ENCODE measurements at places on chromosomes 4 and X.

DNA sequence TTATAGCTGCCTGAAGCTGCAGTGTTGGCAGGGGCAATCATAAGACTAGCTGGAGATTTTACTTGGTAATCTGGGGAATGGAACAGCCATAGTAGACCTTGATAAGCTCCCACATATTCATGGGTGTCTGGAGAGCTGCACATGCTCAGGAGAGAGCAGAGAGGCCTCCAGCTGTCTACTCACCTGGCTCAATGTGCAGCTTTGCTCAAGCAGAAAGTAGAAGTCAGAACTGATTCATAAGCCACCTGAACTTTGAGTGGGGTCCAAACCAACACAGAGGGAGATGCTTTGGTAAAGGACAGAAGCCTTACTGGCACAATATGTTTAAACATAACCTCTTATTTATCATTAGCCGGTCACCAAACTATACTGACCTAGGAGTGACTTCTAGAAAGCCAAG lies 54.4 kb downstream of the KDM6A start:
- no peak for DNase-seq

DNA sequence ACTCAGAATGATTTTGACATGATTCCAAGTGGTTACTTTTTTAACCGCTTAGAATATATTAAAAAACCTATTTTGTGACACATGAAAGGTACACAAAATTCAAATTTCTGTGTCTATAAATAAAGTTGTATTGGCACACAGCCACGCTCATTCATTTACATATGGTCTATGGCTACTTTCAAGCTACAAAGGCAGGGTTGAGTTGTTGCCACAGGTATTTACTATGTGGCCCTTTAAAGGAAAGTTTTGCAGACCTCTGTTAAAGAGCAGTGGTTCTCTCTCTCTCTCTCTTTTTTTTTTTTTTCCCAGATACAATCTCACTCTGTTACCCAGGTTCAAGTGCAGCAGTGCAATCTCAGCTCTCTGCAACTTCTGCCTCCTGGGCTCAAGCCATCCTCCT lies 23.0 kb downstream of the GPM6B start:
- no peak for DNase-seq

- peak; percentile 86 for DNase-seq
Observed at GRCh38 chrX:119685225-119686066, 7.5 kb downstream of the SEPTIN6 start.

- DNase-seq: peak; percentile 3
Observed at GRCh38 chrX:121050781-121051180, 3.4 kb downstream of the GLUD2 start.

GRCh38 chr4:177419434-177419833 lies 22.8 kb downstream of the AGA start:
- DNase-seq: no peak

DNA sequence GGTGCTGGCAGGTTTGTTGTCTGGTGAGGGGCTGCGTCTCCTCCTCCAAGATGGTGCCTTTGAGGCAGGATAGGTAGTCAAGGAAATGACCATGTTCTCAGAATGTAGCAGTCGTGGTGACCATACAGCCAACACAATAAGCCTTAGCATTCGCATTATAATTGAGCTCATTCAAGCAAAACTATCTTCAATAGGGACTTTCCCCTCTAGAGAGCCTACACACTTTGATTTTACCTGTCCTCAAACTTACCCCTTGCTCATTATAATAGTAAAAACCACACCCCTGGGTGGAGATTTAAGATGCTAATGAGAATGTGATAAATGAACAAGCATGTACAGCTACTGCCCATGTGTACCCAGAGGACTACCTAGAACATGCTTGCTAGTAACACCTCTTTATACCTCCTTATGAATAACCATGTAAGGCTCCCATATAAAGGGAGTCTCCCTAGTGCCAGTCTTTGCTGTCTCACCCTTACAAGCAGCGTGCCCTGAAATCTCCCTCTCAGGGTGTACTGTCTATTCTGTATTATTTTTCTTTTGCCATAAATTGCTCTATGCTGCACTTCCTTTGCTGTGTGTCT lies 48.2 kb downstream of the FGFBP1 start:
- no peak for DNase-seq

- DNase-seq: peak; percentile 48
Observed at GRCh38 chr4:120922381-120923206, at the start of gene PRDM5. PRDM5 (minus strand) TSS chr4:120922726; CDS start chr4:120922608, 118 bp downstream.

DNA sequence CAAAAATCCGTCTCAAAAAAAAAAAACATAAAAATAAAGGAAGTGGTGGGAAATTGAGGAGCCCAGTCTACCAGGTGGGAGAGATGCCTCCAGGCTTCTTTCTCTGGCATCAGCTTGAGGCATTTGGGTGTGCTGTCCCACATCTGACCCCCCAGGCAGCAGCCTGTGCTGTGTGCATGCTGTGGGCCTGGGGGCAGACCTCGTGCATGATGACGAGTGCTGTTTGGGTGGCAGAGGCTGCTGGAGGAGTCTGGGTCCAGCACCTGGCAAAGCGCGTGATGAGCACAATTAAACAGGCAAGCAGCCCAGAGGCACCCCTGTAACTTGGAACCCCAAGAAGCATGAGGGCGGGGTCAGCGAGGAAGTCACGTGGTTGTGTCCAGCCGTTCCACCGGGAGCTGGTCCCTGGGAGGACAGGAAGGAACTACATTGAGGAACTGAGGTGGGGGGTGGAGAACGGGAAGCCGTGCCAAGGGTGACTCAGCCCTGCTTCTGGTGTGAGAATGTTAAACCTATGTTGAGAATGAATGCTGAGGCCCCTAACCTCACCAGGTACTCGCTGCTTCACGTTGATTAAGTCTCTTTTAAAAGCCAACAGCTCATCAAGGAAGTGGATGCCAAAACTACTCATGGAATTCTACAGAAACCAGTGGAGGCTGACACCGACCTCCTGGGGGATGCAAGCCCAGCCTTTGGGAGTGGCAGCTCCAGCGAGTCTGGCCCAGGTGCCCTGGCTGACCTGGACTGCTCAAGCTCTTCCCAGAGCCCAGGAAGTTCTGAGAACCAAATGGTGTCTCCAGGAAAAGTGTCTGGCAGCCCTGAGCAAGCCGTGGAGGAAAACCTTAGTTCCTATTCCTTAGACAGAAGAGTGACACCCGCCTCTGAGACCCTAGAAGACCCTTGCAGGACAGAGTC lies 6.1 kb downstream of the TACC3 start:
- no peak for DNase-seq

GRCh38 chrX:144586756-144587155 lies 660.5 kb upstream of the SPANXN1 start:
- no peak for DNase-seq

GRCh38 chr4:153222707-153223426 lies 18.6 kb downstream of the TRIM2 start:
- peak; percentile 78 for DNase-seq

DNA sequence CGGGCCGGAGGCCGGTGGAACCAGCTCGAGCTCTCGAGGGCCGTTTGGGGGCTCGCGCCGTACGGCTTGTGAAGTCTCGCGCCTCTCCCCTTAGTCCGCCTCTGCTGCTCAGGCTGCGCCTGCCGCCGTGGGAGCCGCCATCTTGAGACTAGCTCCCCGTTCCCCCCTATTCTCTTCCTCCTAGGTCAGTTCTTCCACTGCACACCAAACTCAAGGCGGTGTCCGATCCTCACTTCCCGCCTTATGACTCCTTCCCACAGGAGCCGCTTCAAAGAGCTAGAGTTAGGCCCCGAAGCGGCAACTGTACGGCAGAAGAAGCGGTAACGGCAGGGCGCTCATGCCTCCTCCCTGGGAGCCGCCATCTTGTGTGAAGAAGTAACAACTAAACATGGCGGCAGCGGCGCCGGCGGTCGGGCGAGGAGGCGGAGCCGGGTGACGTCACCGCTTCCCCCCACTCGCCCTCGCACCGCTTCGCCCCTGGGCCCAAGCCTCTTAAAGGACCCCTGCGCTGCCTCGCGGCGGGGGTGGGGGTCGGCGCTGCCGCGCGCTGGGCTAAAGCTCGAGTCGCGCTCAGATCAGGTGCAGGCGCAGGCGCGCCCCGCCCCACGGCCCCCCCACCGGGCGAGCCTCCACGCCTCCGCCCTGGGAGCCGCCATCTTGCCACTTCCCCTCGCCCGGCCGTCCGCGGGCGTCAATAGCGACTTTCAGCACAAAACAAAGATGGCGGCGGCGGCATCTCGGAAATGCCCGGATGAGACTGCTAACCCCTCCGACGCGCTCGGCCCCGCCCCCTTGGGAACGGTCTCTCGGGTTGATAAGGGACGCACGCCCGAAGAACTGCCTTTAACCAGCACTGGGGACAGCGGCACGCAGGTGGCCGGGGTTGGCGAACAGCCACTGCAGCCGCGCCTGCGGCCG lies at the start of gene HCFC1:
TSS of gene HCFC1 (minus strand) at position 369 of the 918 bp plus-strand sequence. CDS start 978 bp downstream, outside the sequence.
- peak; percentile 96 for DNase-seq

- DNase-seq: no peak
Observed at GRCh38 chrX:53817548-53817947, 131.0 kb upstream of the HUWE1 start.

DNA sequence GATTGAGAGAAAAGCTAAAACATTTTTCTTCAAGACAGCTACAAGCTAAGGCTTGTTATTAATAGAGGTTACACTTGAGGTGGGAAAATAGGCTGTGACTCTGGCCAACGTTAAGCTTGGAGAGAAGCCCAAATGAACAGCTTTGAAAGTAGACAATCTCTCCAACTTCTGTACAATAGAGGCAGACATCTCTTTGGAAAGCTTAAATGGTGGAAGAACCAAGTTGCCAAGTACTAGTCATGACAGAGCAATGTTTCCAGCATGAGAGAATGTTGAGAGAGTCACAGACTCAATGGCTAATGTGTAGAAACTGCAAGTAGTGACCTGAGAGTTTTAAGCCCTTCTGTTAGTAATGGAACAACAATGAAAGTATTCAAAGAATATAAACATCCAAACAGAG lies 298.1 kb downstream of the INPP4B start:
- DNase-seq: no peak

GRCh38 chr4:17494258-17495190 lies 17.4 kb downstream of the QDPR start:
- peak; percentile 28 for DNase-seq

DNA sequence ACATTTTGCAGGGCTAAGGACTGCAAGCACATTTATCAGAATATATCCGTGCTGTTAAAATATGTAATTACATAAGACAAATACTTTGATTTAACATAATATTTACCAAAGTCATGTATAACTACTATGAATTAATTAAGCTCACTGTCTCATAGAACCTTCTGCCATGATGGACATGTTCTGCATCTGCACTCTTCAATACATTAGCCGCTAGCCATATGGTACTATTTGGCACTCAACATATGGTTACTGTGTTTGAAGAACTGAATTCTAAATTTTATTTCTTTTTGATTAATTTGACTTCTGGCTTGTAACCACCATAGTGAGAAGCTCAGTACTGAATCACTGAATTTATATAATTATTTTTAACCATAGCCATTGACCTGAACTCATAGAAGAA lies 427.0 kb upstream of the TRAM1L1 start:
- no peak for DNase-seq

DNA sequence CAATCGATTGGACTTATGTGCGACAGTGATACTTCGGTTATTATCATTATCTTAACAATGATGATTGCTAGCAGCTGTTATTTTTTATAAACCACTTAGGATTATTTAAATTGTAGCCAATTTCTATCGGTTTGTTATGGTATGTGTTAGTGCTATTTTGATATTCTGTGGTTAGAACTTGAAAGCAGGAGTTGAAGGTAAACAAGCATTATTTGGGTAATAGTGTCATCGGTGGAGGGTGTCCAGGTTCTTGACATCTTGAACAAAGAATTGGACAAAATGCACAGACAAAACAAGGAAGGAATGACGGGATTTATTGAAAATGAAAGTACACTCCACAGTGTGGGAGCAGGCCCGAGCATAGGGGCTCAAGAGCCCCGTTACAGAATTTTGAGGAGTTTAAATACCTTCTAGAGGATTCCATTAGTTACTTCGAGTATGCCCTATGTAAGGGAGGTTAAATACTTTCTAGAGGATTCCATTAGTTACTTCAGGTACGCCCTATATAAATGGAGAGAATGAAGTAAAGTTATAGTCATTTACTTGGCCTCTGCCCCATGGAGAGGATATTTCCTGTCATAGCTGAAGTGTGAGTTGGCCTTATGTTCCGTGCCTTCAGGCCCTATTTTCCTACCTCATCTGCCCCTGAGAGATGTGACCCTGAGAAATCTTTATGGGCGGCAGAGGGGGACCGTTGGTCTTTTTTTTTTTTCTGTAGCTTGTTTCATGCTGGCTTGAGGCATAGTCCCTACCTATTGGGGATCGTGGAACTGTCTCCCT lies 13.1 kb downstream of the MOB1B start:
- no peak for DNase-seq

DNA sequence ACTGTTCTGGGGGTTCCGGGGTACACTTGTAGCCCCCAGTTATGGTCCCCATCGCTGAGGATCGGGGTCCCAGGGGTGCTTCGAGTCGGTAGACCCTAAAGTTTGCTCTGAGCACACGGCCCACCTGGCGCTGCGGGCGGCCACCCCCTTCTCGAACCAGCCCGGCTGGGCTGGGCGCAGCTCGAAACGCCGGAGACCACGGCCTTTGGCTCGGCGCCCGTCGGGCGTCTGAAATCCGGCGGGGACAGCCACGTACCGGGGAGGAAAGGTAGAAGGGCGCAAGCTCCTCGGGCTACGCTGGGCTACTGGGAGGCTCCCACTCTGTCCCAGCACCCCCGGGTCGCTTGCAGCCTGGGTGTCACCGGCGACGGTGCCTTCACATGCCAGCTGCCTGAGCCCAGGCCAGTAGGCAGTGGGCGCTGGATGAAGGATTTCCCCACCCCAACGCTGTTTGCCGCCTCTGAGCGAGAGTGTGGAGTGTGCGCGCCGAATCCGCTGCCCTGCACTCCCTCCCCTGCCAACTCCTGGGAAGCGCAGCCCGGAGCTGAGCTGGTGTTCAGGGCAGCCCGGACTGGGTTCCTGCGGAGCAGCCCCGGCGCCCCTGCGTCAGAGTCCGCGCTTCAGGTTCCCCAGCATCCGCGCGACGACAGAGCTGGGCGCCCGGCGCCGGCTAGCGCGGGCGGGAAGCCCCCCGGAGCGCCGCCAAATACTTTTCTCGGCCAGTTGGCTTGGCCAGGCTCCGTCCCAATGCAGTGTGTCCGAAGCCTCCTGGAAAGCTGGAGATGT lies 637 bp downstream of the MAMLD1 start:
- DNase-seq: peak; percentile 28

DNA sequence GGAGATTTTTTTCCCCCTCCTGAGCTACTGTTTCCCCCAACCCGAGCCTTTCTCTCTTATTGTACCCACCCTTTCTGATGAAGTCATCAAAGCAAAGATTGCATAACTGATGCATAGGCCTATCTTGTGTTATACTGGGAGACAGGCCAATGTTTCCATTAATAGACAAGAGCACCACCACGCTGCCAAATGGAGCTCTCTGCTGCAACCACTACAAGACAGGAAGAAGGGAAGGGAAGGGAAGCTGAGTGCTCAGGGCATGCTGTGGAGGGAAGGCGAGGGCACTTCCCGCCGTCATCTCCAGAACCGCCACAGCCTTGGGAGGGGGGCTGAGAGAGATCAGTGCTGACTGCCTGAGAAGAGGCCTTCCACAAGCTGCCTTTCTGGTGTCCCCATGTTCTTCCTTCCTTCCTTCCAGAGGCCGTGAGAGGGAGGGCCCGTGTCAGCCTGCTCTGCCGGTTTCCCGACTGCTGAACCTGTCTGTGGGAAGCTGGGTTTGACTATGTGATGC lies 75.0 kb downstream of the MGST2 start:
- peak; percentile 81 for DNase-seq
